ENCODE measurements at places on chromosomes 6 and 20. TPM values are rescaled to one million over a fixed set of nuclear protein-coding genes. Genes with fewer than 3 reads are reported as not detected.

The SLC32A1 gene
- total RNA-seq = 0.21 TPM

The RIMS4 gene
- total RNA-seq = under 0.01 TPM

The SAMD5 gene
- total RNA-seq = not detected

The TMEM217 gene
- total RNA-seq = 1.6 TPM

The THBS2 gene
- under 0.01 TPM for total RNA-seq

The SEMG2 gene
- not detected for total RNA-seq

The PAK5 gene
- not detected for total RNA-seq

The EYS gene
- total RNA-seq = under 0.01 TPM

The FAM110A gene
- total RNA-seq = 10.6 TPM

The SLC22A1 gene
- total RNA-seq = 0.21 TPM
